Astrocyte of the hippocampus (primary cell): ENCODE measurements at places on chromosomes 3 and 15.

DNA sequence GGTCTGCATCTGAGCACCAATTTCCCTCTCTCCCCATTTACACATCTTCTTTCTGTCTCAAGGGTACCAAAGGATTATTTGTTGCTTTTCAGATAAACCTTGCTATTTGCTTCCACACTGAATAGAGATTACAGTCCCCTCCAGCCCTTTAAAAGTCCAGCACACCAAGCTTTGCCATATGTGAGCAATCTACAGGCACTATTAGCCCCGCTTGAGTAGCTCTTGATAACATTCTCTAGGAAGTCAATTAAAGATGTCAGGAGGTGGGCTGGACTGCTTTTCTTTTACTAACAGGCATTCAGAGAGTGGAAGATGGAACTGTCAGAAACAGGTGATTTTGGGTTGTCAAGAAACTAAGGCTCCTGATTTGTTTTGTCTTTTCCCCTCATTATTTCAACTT lies 417.0 kb downstream of the ROBO2 start:
- DNase-seq = peak; percentile 28

DNA sequence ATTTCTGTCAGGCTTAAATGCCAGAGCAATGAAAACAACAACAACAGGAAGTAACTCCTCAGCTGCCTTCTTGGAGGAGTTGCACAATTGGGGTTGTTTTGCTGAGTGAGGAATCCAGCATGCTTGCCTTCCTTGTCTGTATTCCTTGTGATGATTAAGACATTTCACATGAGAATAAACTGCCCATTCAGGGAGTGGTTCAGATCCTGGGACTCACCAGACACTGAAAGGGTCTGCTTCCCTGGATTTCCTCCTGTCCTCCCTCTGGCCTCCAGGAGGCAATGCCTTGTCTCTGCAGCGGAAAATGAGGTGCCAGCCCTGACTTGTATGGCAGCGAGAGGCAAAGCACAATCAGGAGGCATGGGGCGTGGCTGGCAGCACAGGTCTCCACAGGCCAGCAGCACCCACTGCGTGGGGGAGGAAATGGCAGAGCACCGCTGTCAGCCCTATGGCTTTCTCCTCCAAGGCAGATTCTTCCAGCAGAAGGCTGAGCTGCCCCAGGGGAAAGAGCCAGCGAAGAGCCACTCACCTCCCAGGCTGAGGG lies 41.5 kb downstream of the RBP2 start:
- no peak for DNase-seq

DNA sequence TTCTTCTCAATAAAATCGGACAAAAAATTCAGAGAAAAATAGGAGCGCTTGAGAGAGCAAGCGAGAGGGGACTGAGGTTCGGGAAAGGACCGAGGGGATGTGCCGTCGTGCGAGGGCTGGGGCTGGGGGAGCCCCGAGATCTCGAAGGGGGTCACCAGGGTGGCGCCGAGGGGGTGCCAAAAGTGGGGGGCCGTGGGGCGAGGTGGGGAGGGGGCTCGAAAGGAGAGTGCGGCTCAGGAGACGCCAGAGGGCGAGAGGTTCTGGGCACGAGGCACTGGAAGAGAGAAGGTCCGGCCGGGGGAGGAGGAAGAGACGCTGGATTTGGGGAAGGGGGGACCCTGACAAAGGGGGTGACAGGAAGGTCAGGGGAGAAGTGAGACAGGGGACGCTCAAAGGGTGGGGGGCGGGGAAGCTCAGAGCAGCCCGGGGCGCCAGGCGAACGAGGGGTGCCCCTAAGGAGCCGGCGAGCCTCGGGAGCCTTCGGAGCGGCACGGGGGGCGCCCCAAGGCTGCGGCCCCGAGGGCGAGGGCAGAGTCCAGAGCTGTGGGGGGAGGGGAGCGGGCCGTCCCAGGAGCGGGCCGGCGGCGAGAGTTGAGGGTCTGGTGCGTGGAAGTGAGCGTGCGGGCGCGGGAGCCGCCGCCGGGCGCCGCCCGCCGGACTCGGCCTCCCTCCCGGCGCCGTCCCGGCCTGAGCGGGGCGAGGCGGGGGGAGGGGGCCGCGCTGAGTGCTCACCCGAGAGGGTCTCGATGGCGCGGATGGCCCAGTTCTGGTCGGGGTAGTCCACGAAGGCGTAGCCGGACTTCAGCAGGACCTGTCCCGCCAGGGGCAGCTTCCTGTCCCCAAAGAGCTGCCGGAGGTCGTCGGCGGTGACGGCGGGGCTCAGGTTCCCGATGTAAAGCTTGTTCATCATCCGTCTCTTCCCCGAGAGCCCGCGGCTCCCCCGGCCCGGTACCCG lies 514 bp downstream of the IGF2BP2 start:
- peak; percentile 69 for DNase-seq

DNA sequence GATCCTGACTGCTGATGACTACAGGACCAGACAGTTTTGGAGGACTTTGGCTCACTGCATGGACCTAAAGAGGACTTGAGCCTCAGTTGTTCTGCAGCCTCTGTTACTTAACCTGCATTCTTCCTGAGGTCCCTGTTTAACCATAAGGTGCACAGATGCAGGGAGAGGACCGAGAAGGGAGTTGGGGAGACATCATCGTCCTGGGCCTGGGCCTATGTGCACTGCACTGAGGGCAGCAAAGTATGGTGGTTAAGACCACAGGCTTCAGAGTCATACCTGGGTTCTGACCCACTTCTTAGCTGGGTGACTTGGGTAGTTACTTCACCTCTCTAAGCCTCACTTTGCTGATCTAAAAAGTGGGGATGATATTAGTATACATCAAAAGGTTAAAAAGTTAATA lies 21.9 kb downstream of the KY start:
- DNase-seq = no peak

- no peak for DNase-seq
Measured at GRCh38 chr15:43206054-43206453, 14.8 kb downstream of the EPB42 start.

DNA sequence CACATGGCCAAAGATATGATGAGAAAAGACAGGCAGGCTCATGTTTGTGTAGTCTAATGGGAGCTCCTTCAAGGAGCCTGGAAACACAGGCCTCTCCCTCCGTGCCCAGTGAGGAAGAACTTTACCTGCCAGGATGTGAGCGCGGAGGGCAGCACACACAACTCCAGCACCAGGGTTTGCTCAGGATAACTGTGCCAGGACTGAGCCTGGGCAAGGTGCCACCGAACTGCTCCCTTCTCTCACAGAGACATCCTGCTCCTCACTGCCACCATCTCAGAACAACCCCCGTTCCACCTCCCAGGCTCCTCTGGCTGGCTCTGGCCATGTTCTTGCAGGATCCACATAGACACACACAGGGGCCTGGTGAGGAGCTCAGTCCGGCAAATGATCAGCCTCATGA lies 87.4 kb downstream of the NUP210 start:
- DNase-seq = no peak

DNA sequence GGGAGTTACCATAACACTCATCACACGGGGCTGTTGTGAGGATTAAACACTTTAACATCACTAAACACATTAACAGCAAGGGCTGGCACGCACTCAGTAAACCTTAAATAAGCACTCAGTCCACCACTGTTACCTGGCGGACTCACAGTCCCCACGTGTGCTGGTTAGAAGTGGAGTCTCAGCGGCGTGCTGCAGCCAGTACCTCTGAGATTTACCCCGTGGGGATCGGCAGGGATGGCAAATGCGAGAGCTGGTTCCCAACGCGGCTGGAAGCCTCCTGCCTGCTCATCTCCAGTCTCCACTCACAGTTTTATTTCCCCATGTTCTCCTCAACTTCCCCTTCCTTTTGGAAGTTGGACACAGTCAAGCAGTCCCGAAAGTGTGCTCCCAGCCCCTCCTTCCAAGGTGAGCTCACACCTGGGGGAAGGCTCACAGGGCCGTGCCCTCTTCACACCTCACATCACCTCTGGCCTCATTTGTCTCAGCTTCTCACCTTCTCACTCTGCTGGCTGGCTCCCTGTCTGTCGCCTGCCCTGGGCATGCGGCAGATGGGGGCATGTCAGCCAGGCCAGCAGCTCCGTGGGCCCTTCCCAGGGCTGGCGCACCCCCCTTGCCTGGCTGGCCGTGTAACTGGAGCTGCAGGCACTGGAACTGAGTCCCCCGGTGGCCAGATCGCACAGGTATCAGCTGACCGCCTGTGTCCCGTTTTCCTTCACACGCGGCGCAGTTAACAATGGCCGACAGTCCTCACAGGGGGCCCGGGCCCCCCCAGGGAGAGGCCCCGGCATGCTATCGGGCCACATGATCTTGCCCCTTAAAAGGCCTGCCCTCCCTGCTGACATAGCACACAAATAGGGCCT lies 87.1 kb downstream of the WNT7A start:
- no peak for DNase-seq
